ENCODE measurements at places on chromosomes 7 and 10.

GRCh38 chr10:72875250-72876055 is 18.1 kb upstream of the OIT3 start:
- no peak for DNase-seq

DNA sequence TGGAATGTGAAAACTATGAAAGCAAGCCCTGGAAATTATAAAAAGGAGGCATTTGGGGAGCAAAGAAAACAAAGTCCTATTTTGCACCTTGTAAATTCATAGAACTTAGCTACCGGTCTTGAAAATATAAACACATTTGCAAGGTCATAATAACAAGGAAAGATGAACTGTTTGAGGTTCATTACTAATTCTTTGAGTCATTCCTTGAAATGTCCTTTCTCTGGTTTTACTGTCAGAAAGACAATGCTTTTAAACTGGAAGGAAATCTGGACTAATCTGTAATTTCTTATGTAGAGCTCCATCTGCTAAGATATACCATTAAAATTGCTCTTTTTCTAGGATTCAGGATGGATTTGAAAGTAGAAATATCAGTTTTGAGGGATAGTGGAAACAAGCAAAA is 1.4 kb downstream of the ERLIN1 start:
- DNase-seq, result no peak

DNA sequence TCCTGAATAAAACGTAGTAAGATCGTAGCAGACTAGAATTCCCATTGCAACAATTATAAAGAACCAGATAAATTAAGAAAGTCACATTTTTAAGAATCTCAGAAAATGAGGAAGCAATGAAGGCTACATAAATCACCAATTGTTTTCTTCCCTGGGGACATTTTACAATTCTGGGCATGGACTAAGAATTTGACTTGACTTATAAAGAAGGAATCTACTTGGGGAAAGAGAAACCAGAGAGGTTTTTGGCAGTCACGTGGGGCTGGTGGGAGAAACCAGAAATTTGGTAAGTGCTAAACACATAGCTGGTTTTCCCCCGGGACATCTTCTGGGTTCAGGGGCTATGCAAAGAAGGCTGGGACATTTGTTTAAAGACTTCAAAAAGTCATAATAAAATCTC is 109.8 kb upstream of the IL6 start:
- DNase-seq, result no peak

- DNase-seq, result no peak
These were observed 165.0 kb downstream of the BAMBI start for GRCh38 chr10:28842321-28842720.

DNA sequence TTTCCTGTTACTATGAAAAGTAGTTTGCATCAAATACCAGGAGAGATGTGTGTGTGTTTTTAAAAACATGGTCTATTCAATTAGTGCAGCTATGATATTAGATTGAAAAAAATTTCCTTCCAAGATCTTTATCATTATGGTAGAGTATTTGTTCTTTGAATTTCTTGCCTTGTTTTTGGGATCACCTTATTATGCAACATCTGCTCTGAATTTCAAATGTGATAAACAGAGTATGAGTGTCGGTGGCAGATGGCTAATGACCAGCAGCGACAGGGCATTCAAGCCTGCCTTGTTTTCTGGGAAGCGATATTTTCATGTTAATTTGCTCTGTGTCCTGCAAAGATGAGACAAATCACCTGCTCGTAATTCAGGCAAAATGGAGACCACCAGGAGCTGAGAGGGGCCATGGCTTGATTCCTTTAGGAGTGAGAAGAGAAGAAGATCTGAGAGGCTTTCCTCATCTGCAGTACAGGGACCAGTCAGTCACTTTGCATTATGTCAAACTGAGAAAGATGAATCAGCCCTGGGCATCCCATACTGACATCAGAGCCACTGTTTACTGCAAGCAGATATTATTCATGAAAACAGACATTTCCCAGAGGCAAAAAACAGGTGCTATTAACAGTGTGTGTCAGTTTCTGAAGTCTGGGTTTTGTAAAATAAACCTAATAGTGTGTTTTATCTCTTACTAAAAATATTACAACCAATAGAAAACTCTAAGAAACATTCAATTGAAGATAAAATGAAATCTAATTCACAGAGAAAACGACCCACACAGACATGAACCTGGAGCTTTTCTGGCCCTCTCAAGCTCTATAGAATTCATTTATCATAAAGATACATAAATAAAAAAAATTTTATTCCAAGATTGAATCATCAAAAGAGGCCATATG is 67.6 kb downstream of the CDK6 start:
- DNase-seq, result no peak

- no peak for DNase-seq
These were observed 84.6 kb downstream of the ICA1 start for GRCh38 chr7:8177109-8177933.

DNA sequence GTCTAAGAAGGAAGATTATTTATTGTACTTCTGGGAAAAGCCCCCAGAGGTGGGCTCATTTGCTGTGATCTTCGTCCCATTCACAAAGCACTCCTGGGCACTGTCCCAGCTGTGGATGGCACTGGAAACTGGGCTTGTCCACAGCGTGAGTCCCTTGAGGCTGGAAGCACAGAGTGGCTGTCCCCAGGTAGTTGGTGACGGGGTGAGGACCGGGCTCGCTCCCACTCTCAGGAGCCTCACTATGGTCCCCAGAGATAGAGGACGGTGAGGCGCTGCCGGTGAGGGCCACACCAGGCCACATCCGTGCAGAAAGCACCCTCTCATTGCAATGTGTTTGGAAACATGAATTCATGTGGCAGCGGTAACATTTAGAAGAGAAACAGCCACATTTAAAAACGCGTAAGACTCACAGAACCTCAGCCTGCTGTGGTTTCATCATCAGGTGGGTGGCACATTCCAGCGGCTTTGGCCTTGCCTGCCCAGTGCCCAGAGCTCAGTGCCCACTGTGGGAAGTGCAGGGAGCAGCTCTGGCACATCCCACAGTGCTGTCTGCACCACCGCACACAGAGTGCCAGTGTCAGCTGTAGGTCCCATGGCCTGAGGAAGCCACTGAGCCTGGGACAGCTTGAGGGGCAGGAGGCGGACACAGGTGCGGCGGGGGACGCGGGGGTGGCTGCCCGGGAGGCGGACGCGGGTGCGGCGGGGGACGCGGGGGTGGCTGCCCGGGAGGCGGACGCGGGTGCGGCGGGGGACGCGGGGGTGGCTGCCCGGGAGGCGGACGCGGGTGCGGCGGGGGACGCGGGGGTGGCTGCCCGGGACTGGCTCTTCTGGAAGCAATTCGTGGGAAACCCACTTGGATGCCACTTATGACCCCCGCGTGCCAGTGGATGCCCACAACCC is 449.8 kb downstream of the DNAJB6 start:
- DNase-seq, result no peak

GRCh38 chr7:50282813-50283605 is 21.5 kb upstream of the IKZF1 start:
- DNase-seq, result no peak
